Spinal cord (tissue), 10 donors: ENCODE measurements at places on chromosomes 3 and 15. TPM values are rescaled to one million over a fixed set of nuclear protein-coding genes. Genes with fewer than 3 reads are reported as not detected.

Gene PAQR5
- 2.9 TPM for polyA plus RNA-seq

Gene CISH
- polyA plus RNA-seq: 2.5 TPM

Gene KLF15
- 26.9 TPM for polyA plus RNA-seq

Gene ITPKA
- polyA plus RNA-seq: 1.8 TPM

Gene COL8A1
- 3.4 TPM for polyA plus RNA-seq

Gene ITGA11
- polyA plus RNA-seq: 4.8 TPM

Gene IGSF11
- 26.6 TPM for polyA plus RNA-seq

Gene TRPM1
- polyA plus RNA-seq: 0.05 TPM

Gene TAGLN3
- 171 TPM for polyA plus RNA-seq

Gene HRG
- polyA plus RNA-seq: not detected

Gene SLC2A2
- 0.27 TPM for polyA plus RNA-seq

Gene ASB14
- 1.4 TPM for polyA plus RNA-seq

Gene ITIH3
- polyA plus RNA-seq: 0.92 TPM

Gene ANKRD34C
- polyA plus RNA-seq: 0.48 TPM

Gene GP9
- polyA plus RNA-seq: 0.30 TPM

Gene CASR
- polyA plus RNA-seq: 1.3 TPM

Gene XPC
- 30.4 TPM for polyA plus RNA-seq

Gene SAMD7
- not detected for polyA plus RNA-seq

Gene CYP8B1
- polyA plus RNA-seq: 0.08 TPM

Gene SENP5
- 38.4 TPM for polyA plus RNA-seq

Gene MFN1
- polyA plus RNA-seq: 54.2 TPM

Gene OSTN
- 0.47 TPM for polyA plus RNA-seq

Gene HTR3E
- polyA plus RNA-seq: not detected

Gene WDR49
- polyA plus RNA-seq: 4.4 TPM

Gene ZNF662
- polyA plus RNA-seq: 26.9 TPM

Gene ADGRG7
- polyA plus RNA-seq: not detected

Gene LRRC31
- 0.69 TPM for polyA plus RNA-seq

Gene SYNPR
- polyA plus RNA-seq: 71.4 TPM

Gene SEMA6D
- 120 TPM for polyA plus RNA-seq

Gene AMIGO3
- 3.3 TPM for polyA plus RNA-seq

Gene HYAL2
- polyA plus RNA-seq: 35.9 TPM

Gene TMEM42
- 22.7 TPM for polyA plus RNA-seq

Gene C3orf85
- 0.21 TPM for polyA plus RNA-seq
